Immature natural killer cell (primary cell): ENCODE measurements at places on chromosomes 2 and 18. TPM values are rescaled to one million over a fixed set of nuclear protein-coding genes. Genes with fewer than 3 reads are reported as not detected.

GALNT13 gene
- polyA plus RNA-seq, result not detected

REEP1 gene
- polyA plus RNA-seq, result not detected

MAP3K19 gene
- not detected for polyA plus RNA-seq

KLHL14 gene
- polyA plus RNA-seq, result not detected

UGT1A10 gene
- not detected for polyA plus RNA-seq

DNA sequence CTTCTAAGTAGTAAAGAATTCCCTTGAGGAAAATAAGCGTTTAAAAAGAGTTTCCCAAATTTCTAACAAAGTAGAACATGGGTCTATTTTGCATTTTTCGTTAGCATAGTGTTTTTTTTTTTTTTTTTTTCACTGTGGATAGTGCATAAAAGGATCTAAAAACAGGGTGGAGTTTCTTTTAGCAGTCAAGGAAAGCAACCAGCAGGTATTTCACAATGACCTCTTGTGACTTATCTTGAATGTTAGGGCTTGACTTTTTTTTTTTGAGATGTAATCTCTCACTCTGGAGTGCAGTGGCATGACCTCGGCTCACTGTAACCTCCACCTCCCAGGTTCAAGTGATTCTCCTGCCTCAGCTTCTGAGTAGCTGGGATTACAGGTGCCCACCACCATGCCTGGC lies 14.9 kb upstream of the DGKD start:
- no peak for DNase-seq
- H3K4me1 ChIP-seq, result peaks cover 19% of the 10 kb centered on the region
- no peak overlapping the region for H3K4me3 ChIP-seq
- H3K27ac ChIP-seq, result no peak overlapping the region
- H3K27me3 ChIP-seq, result peaks cover 3% of the 10 kb centered on the region

DNA sequence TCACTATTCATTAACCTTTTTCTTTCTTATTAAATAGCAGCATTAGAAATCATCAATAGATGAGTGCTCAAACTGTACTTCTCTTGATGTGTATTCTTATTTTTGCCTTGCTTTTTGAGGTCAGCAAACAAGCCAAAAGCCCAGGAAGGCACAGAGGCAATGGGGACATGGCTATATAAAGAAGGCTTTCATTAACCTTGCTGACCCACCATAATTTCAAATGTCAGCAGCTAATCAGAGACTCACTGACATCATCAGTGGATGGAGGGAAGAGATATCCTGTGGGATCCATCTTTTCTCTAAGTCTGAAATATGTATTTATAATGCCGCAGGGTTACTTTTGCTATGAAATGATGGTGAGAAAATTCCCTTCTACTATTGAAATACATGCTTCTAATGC lies 1162.8 kb upstream of the ACVR2A start:
- H3K27ac ChIP-seq, result no peak overlapping the region
- no peaks in the 10 kb centered on the region for H3K36me3 ChIP-seq
- no peak overlapping the region for H3K4me3 ChIP-seq
- H3K4me1 ChIP-seq, result no peaks in the 10 kb centered on the region
- no peak for DNase-seq

DNA sequence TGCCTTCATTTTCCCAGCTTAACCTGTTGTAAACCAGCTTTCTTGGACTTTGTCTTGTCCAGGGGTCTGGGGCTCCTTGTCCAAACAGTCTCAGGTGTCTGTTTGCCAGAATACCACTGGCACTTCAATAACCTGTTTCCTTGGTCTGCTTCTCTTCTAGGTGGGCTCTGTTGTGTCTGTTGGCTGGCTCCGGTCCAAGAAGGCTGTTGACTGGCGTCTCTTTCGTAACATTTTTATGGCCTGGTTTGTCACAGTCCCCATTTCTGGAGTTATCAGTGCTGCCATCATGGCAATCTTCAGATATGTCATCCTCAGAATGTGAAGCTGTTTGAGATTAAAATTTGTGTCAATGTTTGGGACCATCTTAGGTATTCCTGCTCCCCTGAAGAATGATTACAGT lies 17.0 kb downstream of the SLC20A1 start:
- H3K4me1 ChIP-seq, result peaks cover 73% of the 10 kb centered on the region
- H3K4me3 ChIP-seq, result no peak overlapping the region
- H3K36me3 ChIP-seq, result peaks cover 59% of the 10 kb centered on the region
- H3K27ac ChIP-seq, result peak overlapping the region; percentile 88
- no peak for DNase-seq

DNA sequence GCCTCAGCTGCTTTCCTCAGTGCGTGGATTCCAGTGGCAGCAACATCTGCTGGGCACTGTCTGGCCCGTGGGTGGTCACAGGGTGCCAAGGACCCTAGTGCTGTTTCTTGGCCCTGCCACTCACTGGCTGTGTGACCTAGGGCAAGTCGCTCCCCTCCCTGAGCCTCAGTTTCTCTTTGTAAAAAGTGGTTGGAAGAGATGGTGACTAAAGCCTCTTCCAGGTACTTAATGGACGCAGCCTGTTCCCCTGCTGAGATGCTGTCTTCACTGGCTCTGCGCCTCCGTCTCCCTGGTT lies 42.2 kb downstream of the ATOH8 start:
- peaks cover 3% of the 10 kb centered on the region for H3K27me3 ChIP-seq
- no peak overlapping the region for H3K4me3 ChIP-seq
- H3K36me3 ChIP-seq, result no peaks in the 10 kb centered on the region
- H3K4me1 ChIP-seq, result no peaks in the 10 kb centered on the region

- H3K4me1 ChIP-seq, result no peaks in the 10 kb centered on the region
- H3K27me3 ChIP-seq, result no peaks in the 10 kb centered on the region
- H3K27ac ChIP-seq, result no peak overlapping the region
- no peak for DNase-seq
- no peak overlapping the region for H3K4me3 ChIP-seq
These were observed 58.6 kb downstream of the FANCL start for GRCh38 chr2:58182527-58182926.

DNA sequence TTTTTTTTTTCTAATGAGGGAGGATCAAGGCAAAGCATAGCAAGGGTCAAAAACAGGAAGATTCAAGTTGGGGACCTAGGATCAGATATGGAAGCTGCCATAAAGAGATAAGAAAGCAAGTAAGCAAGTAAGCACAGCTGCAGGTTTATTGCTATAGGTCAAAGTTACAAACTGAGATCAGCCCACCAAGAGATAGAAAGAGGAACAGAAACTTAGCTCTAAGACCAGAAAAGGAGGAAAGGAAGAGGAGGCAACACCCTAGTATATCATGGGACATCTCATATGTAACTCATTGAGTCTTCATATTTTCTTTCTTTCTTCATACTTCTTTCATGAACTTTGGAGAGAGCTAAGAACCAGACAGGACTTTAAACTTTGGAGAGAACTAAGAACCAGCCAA lies 295.9 kb upstream of the CRIM1 start:
- peaks cover 7% of the 10 kb centered on the region for H3K36me3 ChIP-seq
- no peak overlapping the region for H3K27ac ChIP-seq
- H3K4me3 ChIP-seq, result no peak overlapping the region
- peaks cover 6% of the 10 kb centered on the region for H3K4me1 ChIP-seq
- DNase-seq, result no peak
- peaks cover 5% of the 10 kb centered on the region for H3K27me3 ChIP-seq

DNA sequence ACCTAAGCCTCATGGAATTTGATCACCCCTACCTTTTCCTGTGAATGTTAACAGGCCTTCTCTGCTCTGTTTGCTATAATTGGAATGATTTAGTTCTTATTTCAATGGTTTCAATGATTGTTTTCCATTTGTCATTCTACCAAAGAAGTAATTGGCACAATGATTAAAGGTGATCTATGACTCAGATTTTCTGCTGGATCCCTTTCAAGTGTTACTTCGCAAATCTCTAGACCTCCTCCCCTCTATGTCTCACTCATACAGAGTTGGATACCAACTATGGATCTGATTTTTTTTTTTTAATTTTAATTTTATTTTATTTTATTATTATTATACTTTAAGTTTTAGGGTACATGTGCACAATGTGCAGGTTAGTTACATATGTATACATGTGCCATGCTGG lies 29.6 kb upstream of the FAM117B start:
- H3K27ac ChIP-seq, result no peak overlapping the region
- no peaks in the 10 kb centered on the region for H3K36me3 ChIP-seq
- H3K27me3 ChIP-seq, result no peaks in the 10 kb centered on the region
- H3K4me1 ChIP-seq, result peaks cover 5% of the 10 kb centered on the region
- H3K4me3 ChIP-seq, result no peak overlapping the region

DNA sequence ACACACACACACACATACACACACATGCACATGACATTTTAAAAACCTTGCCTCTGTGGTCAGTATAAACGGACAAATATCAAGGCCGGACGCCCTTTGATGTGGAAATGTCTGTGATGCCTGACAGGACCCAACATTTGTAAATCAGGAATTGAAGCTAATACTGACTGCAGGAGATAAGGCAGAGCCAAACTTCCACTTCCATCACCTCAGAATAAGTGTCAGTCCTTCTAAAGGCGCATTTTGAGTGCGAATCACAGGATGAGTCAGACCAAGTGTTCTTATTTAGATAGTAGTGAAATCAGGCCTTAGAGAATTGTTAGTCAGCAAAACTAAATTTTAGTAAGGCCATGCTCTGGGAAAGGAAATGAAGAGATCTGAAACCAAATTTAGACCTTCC lies 211.7 kb upstream of the LRATD1 start:
- no peaks in the 10 kb centered on the region for H3K4me1 ChIP-seq
- DNase-seq, result no peak
- H3K27me3 ChIP-seq, result peaks cover 1% of the 10 kb centered on the region
- H3K4me3 ChIP-seq, result no peak overlapping the region
- no peak overlapping the region for H3K27ac ChIP-seq

DNA sequence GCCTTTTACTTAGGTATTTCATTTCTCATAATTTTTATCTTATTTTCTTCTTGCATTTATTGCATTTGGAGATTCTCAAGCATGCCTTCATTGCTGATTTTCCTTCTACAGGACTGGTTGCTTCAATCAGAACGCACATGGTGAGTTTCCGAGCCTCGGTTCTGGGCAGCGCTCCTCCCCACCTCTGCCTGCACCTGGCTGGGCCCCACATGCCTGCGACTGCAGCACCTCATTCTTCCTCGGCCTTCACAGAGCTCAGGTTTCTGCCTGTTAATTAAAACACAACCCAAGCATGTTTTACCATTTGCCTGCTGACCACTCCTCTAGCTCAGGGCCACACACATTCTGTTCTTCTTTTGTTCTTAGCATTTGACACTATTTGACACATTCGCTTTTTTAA lies 398.8 kb downstream of the GALR1 start:
- no peak for DNase-seq
- H3K4me3 ChIP-seq, result no peak overlapping the region
- peaks cover 36% of the 10 kb centered on the region for H3K4me1 ChIP-seq

- DNase-seq, result no peak
- no peak overlapping the region for H3K27ac ChIP-seq
- peaks cover 5% of the 10 kb centered on the region for H3K4me1 ChIP-seq
- peaks cover 12% of the 10 kb centered on the region for H3K27me3 ChIP-seq
These were observed 70.2 kb downstream of the HRH4 start for GRCh38 chr18:24530630-24531111.

DNA sequence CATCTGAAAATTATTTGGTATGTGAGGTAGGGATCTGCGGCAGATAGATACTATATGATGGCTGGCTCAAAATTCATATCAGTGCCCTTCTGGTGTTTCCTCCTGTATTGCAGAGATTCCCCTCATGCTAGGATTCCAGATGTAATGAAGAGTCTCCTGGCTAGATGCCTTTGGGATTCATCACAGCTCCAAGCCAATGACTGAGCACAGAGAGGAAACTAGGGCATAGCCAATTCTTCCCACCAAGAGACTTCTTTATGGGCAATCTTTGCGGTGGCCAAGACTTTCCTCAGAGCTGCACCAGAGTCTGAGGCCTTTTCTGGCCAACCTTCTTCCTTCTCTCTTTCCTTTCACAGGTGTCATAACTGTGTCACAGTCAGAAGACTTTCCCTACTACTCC lies 25.5 kb upstream of the CIB4 start:
- H3K4me3 ChIP-seq, result no peak overlapping the region
- peaks cover 5% of the 10 kb centered on the region for H3K27me3 ChIP-seq
- H3K4me1 ChIP-seq, result no peaks in the 10 kb centered on the region
- DNase-seq, result no peak

- no peaks in the 10 kb centered on the region for H3K36me3 ChIP-seq
- DNase-seq, result peak; percentile 19
- no peak overlapping the region for H3K4me3 ChIP-seq
- peaks cover 2% of the 10 kb centered on the region for H3K27me3 ChIP-seq
- H3K27ac ChIP-seq, result peak overlapping the region; percentile 29
These were observed 11.3 kb downstream of the HYCC2 start for GRCh38 chr2:201059961-201060755.

- H3K4me1 ChIP-seq, result no peaks in the 10 kb centered on the region
- H3K27ac ChIP-seq, result no peak overlapping the region
- no peak overlapping the region for H3K4me3 ChIP-seq
- no peak for DNase-seq
- no peaks in the 10 kb centered on the region for H3K27me3 ChIP-seq
- H3K36me3 ChIP-seq, result no peaks in the 10 kb centered on the region
These were observed 256.0 kb upstream of the FANCL start for GRCh38 chr2:58497168-58497567.

DNA sequence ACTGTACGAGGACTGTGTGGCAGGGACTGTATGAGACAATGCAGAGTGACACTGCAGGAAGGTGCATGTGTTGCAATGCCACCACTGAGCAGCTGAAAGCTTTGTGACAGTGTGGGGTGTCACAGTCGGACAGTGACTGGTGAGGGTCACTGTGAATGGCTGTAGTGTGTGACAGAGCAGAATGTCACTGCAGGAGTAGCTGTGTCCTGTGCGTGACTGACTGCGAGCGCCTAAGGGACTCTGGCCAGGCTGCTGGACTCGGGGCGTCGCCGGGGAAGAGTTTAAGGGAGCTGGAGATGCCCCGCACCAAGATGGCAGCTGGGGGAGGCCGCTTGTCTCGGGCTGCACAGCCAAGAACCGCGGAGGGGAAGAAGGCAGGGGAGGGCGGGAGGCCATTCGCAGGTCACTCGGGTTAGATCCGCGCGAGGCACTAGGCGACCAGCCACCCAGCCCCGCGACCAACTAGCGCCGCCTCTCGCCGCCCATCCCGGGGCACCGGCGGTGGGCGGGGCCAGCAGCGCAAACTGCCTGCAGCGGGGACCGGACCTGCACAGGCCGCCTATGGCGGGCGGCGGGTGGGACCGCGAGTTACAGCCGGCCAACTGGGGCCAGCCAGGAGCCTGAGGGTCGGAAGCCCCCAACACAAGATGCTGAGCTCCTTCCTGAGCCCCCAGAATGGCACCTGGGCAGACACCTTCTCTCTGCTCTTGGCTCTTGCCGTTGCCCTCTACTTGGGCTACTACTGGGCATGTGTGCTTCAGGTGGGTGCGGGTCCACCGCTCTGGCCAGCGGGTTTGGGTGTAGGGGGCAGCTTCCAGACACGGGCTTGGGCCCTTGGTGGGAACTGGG lies at the start of gene ABHD1:
Gene ABHD1, plus strand, starts transcription at position 514 of the 849 bp plus-strand sequence. Its CDS starts 134 bp downstream, at position 648.
- H3K27ac ChIP-seq, result peak within 1 kb of the TSS; percentile 89
- peaks cover 3% of the 10 kb centered on the region for H3K36me3 ChIP-seq
- peaks cover 21% of the 10 kb centered on the region for H3K4me1 ChIP-seq
- H3K4me3 ChIP-seq, result peak within 1 kb of the TSS; percentile 92
- H3K27me3 ChIP-seq, result peaks cover 10% of the 10 kb centered on the region

DNA sequence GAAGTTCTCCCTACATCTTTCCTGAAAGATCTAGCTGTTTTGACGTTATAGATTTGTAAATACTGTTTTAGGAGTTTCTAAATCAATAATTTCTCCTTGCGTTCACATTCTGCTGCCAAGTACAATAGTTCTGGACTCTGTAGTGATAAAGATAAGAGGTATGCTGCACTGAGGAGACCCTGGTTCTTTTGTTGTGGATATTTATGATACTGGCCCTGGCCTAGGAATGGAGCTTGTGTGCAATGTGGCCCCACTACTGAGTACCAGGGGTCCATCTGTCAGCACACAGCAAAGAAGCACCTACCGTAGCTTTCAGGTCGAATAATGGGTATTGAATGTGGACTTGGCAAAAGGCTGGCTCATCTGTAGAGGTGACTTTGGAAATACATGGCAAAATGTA lies 85.0 kb downstream of the MAP3K20 start:
- H3K4me1 ChIP-seq, result no peaks in the 10 kb centered on the region
- no peak overlapping the region for H3K27ac ChIP-seq
- peaks cover 3% of the 10 kb centered on the region for H3K36me3 ChIP-seq
- H3K27me3 ChIP-seq, result peaks cover 2% of the 10 kb centered on the region
